Suppressor macrophage (primary cell): ENCODE measurements at places on chromosomes 12 and 14.
A peak's percentile ranks its signal among the peaks of the same experiment; 100 is the strongest.

DNA sequence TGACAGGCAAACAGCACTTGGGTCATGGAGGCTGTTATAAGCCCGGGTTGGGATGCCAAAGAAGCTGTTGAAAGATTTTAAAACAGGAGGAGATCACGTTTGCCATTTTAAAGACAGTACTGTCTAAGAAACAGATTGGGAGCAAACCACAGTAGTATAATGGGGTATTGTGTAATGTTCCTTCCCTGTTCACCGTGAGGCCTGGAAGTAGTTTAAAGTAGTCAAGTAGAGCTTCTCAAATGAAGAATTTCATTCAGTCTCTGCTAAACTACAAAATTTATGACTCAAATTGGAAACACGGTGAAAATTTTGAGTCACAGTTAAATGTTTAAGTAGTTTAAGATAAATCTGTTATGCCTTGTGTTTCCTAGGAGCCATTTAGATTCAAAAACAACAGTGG lies 35.8 kb downstream of the ATP2A2 start:
- peak; percentile 49 for DNase-seq

- DNase-seq = no peak
Measured at GRCh38 chr14:100894416-100894815, 9.1 kb downstream of the RTL1 start.

DNA sequence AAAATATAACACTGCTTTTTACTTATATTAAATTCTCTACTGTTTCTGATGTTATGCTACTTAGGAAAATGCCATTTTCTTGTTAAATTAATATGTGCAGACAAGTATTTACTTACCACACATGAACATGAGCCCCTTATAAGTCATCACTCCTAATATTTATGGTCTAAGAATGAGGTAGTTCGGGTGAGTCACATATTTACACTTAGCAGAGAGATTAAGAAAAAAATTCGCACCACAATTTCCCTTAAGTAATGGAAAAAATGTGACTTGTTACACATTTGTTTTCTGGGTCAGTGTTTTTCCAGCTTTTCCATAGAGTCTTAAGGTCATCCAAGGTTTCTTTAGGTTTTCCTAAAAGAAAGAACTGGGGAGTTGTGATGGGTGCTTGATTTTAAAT lies 68.3 kb downstream of the RERG start:
- DNase-seq = no peak

DNA sequence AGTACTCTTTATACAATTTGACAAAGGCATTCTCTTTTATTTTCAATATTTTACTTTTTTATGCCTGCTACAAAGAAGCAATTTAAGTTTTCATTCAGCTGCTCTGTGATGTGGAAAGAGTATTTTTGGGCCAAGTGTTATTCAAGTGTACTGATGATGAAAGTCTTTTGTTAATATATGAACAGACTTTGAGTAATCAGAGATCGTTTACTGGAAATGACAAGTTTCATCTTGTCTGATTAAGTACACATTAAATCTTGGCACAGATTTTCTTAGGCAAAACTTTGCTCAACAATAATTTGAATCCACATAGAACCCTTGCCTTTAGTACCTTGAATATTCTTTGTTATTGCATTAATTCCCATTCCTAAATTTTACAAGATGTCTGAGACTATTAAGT lies 13.3 kb upstream of the PZP start:
- no peak for DNase-seq

DNA sequence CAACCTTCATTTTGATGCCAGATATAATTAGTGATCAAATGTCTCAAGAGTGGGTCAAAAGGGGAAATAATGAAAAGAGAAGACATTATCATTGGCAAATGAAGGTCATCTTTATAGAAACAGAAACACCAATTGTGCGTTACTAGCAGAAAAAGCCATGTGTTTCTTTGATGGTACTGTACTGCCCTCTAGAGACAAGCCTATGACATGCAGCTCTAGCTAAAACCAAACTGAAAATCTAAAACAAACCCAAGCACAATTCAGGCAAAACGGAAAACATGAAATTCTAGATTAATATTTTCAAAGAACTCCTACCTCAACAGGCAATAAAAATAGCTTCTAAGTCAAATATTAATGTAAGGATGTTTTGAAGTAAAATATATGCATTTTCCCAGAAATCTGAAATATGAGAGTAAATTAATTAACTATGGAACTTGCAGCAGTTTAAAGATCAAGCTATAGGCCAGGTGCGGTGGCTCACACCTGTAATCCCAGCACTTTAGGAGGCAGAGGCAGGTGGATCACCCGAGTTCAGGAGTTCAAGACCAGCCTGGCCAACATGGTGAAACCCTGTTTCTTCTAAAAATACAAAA lies 115.4 kb downstream of the KLHL28 start:
- peak; percentile 32 for DNase-seq

DNA sequence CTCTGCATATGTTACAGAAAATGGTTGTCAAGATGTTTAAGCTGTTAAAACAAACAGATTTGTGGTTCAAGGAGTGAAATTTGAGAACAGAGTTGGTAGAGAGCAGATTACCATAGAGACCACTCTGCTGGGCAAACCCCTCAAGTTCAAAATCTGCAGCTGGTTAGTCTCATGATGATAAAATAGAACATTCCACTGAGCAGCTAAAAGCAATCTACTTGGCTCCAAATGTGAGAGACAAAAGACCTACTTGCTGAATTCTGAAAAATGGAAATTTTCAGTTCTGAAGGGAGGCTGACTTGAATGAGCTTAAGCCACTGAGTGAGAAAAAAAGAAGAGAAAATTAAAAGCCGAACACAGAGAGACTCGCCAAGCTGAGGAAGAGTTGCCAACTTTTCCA lies 519.3 kb downstream of the NOVA1 start:
- no peak for DNase-seq
